IPS DF 6.9 (cell line): ENCODE measurements at places on chromosomes 1 and 21.

- DNase-seq, result no peak
These were observed 4.0 kb upstream of the BRWD1 start for GRCh38 chr21:39317134-39318090.

DNA sequence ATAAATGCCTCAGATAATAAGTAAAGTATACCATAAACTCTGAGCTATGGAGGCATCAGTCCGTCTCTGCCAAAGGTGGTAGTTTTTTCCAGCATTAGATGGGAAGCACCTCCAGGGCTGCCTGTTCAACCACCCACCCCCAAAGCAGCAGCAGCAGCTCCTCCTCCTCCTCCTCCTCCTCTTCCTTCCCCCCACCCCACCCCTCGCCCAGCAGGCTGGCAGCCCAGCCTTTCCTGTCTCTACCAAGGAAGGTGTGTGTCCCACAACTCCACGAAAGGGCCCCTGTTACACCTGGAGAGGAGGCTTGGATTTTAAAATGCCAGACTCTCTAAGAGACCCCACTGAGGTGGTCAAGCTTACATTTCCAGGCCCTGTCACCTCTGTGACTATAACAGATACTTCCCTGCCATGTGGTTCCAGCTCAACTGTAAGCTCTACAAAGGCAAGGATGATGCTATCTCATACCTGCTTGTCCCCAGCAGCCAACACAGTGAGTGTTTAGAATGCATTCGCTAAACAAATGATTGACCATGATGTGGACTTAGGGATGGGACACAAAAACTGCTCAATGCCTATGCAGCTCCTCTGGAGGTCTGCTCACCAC is 76.7 kb downstream of the GFI1 start:
- no peak for DNase-seq

DNA sequence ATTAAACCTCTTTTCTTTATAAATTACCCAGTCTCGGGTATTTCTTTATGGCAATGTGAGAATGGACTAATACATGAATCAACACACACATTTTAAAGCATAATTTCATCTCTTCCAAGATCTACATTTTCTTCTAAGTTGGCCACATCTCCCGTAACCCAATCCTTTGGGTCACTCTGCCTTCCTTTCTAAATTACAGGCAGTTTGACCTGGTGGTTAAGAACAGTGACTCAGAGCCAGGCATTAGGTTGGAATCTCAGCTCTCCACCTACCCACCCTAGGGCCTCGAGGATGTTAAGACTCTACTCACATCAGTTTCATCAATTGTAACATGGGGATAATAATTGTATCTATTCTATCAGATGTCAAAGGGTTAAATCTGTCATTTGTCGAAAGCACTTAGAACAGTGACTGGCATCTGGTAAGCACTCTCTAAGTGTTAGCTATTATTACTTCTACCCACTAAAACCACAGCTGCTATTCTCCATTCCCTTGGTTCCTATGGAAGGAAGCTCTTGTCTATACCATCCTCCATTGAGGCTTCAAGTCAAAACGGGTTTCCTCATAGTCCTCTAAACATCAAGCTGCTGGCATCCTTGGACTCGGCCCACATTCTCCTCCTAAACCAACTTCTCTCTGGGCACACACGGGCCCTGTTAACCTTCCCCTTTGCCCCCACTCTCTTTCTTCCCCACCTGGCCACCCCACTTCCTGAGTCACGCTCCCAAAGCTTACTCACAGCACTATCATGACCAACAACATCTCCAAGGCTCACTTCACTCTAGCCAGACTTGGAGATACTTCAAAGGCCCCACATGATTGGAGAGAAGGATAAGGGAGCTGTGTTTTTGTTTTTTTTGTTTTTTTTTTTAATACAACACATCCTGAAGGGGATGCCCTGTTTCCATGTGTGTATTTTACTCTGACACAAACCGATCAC is 116.9 kb downstream of the TGFBR3 start:
- DNase-seq, result no peak

DNA sequence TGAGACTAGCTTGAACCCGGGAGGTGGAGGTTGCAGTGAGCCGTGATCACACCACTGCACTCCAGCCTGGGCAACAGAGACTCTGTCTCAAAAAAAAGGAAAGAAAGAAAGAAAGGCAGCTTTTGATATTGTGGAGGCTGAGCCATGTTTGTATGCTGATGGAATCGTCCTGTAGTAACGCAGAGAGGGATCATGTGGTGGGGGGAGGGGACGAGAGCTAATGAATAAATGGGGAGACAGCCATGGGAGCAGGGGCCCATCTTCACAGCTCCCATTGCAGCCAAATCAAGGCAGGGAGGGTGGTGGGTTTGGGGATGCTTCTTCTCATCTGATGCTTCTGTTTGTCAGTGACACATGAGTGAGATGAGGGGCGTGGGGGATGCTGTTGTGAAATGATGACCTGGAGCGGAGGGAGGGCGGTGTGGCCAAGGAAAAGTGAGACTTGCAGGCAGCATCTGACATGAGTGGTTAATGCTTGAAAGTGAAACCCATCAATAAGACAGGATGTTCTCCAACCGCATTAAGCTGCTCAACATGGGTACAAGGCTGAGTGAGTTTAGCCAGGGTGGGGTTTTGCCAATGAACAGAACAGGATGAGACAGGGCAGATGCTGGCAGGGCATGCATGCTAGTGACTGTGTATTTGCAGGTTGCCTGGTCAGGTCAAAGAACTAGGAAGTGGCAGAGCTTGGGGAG is 16.7 kb downstream of the SPATA21 start:
- DNase-seq, result no peak

DNA sequence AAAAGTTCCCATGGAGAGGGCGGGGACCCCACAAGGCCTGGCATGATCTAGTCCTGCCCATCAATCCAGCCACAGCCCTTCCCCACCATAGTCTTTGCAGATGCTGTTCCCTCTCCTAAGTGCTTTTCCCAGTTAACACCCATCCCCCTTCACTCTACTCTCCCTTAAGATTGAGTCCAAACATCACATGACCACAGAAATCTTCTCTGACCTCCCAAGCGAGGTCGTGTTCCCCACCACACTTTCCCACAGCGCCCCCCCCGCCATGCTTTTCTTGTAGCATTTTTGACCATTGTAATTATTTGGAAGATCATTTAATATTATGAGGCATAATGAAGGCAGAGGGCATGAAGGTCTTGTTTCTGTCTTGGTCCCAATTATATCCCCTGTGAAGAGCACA is 4.3 kb upstream of the HSPG2 start:
- DNase-seq, result no peak

GRCh38 chr1:93678946-93679480 is 2.6 kb downstream of the BCAR3 start:
- DNase-seq, result no peak

DNA sequence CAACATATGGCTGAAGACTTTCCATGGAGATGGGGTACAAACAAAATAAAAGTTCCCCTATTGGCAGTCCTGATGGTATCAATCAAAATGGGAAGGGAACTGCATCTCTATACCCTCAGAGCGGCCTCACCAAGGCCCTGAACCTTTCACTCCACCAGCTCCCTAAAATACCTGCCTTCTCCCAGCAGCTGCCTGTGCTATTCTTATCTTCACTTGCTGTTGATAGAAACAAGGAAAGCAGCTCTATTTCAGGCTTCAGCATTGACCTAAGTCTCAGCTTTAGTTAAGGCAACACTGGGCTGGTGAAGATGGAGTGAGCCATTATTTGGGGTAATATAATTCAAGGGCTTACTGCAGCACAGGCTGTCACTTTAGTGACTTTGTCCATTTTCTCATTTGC is 21.7 kb upstream of the PIGC start:
- DNase-seq, result no peak

DNA sequence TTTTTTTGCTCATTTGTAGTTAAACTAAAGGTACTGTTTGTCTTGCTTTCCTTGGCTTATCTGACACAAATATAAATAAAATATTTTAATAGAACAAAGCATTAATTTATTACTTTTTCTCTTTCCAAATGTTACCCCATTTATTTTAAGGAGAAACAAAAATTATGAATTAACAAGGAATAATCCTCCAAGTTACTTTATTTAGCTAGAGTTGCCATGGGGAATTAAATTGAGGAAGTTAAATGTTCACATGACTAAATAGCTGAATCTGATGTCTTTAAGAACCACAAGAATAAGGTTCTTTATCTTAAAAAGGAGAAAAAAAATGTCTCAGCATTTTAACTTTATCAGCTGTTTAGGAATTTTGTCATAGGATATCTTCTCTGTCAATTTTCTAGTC is 12.3 kb downstream of the ATG4C start:
- no peak for DNase-seq

DNA sequence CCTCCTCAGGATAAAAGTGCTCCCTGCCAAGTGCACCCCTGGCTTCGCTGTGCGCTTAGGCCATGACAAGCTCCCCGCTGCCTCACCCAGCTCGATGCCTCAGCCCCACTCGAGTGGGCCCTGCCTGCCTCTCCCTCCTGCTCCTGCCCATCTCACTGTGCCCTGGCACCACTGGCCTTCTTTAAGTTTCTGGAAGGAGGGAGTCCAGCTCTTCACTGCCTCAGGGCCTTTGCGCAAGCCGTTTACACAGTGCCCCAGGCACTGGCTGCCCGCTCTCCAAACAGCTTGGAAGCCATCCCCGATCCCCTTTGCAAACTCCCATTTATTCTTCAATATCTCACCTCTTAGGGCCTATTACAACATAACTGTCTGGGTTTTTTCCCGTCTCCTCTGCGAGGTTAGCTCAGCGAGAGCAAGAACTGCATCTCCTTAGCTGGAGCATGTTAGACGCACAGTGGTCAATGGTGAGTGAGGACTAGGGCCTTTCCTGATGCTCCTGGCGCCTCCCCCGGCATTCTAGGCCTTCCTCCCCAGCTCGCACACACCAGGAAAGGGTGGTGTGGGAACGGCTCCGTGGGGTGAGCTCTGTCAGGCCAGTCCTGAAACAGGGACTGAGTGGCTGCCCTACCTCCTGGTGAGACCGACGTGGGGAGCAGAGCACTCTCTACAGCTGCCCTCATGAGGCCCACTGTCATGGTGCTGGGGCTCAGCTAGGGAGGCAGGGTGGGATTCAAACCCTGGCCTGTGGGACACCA is 31.9 kb downstream of the PODN start:
- DNase-seq, result no peak

DNA sequence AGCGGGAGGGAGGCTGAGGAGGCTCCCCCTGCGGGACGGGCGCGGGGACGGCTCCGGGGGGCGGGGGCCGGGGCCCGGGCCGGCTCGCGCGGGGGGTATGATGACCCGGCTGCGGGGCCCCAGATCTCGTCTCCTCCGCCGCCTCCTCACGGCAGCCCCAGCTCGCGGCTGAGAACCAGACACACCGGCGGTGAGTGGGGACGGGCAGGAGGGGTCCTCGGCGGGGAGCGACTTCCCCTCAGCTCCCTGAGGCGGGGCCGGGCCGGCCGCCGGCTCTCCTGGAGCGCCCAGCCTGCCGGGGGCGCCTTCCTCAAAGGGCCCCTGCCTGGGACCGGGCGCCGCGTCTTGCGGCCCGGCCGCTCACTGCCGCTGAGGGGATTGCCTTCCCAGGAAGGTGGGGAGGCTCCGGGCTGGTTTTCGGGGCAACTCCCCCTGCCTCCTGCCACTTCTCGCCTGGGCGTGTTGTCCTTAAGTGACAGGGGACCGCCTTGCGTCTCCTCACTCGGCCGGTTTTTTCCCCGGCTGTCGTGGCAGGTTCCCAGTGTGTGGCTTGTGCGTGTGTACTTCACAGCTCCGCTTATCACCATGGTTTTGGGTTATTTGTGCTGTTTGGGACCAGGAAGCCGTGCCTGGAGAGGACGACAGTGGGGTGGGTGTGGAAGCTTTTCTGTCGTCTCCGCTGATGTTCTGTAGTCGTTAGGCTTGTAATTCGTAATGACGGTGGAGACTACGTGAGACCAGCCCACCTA is 800 bp downstream of the HIPK1 start:
- no peak for DNase-seq
